T-helper 22 cell (primary cell): ENCODE measurements at places on chromosomes 7 and 10.

GRCh38 chr7:16688249-16688648 is 42.3 kb downstream of the BZW2 start:
- no peak for DNase-seq

DNA sequence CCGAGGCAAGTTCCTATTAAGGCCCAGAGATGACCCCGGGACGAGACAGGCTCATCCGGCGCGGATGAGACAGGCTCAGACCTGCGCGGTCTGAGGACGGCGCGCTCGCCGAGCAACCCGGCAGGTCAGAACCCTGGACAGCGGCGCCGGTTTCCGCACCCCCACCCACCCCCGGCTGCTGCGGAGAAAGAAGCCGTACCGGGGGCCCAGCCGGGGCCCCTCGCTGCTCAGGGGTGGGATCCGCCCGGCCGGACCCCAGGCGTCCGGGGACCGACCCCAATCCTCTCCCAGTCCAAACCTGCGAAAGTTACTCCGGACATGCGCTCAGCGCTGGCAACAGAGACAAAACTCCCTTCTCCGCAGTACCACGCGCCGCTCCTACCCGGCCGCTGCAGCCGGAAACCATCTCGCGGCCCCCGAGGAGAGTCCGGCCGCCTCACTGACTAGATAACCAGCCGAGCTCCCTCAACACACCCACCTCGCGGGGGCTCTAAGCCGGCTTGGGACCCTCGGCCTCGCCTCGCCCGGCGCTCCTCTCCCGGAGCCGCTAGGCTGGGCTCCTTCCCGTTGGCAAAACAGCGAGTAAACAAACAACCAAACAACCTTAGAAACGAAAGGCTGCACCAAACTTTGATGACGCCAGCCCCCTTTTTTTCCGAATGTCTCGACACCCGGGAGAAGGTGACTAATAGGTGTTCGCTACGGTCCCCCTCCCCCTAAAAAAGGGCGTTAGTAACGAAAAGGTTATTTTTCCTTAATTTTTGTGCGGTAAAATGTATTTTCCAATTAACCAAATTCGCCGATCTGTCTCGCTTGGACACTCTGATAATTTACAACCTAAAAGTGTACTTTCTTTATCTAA is 2.3 kb upstream of the DRGX start:
- no peak for DNase-seq

DNA sequence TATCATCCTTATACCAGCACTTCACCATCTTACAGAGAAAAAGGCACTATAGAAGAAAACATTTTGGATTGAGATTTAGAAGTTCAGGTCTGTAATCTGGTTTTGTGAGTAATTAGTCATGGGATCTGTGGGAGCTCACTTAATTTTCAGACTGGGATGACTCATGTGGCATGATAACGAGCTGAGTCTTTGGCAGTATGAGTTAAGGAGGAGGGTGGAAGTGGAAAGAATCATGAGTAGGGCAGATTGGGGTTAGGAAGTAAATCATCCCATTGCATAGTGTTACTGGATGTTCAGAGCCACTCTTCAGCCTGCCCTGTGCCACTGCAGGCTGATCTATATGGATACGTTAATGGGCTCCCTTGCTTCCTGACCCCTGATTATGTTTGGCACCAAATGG is 64.9 kb downstream of the ZNF92 start:
- DNase-seq, result no peak

DNA sequence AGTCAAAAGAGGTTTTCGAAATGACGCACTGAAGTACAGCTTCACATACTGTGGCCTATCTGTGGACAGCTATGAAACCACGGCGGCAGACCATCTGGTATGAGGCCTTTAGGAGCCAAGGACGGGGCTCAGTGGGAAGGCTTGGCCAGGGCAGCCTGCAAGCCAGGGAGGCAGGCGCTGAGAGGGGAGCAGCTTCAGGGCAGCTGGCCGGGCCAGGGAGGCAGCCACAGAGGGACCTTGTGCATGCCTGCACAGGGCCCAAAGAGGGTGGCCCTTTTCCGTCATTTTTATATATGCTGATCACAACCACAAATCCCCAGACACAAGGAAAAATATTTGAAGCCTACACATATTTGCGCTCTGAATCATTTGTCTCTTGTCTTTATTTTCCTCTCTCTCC is 13.5 kb downstream of the CALD1 start:
- no peak for DNase-seq

- DNase-seq, result no peak
Measured at GRCh38 chr10:92735938-92736337, 46.2 kb downstream of the HHEX start.

DNA sequence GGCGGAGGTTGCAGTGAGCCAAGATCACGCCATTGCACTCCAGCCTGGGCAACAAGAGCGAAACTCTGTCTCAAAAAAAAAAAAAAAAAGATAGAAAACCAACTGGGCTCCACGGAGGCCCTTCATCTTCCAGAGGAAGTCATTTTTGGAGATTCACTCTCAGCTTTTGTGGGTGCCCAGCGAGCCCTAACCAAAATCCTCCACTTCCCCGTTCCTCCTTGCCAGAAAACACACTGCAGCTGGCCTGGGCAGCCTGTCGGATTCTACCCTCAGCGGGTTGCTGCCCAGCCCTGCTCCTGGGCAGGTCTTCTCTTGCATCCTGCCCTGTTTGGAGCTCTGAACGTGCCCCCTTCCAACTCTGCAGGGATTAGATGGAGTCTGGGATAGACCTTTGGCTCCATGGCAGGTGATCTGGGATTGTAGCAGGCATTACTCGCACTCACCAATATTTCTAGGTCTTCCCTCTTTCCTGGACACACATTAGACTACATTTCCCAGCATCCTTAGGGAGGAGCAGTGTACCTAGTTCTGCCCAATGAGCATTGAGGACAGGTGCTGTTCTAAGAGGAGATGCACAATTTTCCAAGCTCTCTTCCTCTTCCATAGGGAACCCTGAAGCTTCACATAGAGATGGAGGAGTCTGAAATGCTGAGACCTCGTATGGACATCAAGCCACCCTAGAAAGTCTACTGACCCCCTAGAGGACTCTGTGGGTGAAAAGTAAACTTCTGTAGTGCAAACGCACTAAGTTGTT is 4.6 kb downstream of the GRID2IP start:
- no peak for DNase-seq

- no peak for DNase-seq
Measured at GRCh38 chr10:13308096-13308495, 8.2 kb upstream of the PHYH start.

DNA sequence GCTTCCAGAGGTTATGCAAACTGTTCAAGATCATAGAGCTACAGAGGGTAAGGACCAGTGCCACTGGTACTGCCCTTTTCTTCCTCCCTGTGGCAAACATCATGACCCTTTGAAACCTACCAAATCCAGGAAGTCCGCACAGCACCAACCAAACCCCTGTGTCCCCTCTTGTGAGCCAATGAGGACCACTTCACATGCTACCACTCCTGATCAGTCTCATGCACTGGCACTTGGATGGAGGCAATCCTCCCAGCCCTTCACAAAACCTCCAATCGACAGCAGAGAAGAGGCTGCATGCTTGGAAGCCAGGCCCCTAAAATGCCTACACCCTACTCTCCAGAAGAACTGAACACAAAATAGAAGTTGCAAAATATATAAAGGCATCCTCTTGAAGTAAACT is 248.0 kb downstream of the TNS3 start:
- no peak for DNase-seq

- no peak for DNase-seq
Measured at GRCh38 chr7:44981035-44981706, 2.4 kb upstream of the MYO1G start.

DNA sequence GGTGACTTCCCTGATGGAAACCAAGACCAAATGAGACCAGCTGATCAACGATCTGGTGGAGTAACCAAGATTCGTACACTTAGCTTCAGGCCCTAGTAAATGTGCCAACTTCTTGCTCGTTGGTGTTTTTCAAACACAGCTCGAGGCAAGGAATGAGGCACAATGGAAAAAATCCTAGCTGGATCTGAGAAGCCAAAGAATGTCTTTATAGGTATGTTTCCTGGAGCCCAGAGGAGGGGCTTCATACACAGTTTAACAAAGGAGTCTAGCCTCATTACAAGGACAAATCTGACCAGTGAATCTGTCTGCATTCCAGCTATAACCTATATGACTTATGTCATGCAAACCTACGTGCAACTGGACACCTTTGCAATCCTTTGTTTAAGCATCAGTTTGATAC is 3.7 kb downstream of the COL17A1 start:
- DNase-seq, result no peak

- DNase-seq, result no peak
Measured at GRCh38 chr7:133315332-133316040, 62.6 kb downstream of the EXOC4 start.

DNA sequence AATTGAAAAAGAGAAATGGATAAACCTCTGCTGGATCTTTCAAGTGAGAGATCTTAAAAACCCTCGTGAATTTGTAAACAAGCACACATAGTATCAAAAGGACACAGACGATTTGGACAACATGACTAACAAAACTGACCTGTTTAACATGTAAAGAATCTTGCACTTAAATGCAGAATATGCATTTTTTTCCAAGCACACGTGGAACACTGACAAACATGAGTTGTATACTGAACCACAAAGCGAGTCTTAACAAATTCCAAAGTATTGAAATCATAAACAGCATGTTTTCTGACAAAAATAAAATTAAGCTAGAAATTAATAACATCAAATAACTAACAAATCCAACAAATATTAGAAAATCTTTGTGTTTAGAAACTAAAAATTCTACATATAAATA is 65.0 kb upstream of the ZNF746 start:
- DNase-seq, result no peak

- no peak for DNase-seq
Measured at GRCh38 chr10:79055892-79056291, 12.9 kb upstream of the ZMIZ1 start.

GRCh38 chr7:98168181-98168903 is 42.9 kb upstream of the BHLHA15 start:
- peak; percentile 40 for DNase-seq

GRCh38 chr7:27871866-27872265 is 131.9 kb downstream of the TAX1BP1 start:
- no peak for DNase-seq

GRCh38 chr7:47453093-47454061 is 128.5 kb downstream of the TNS3 start:
- no peak for DNase-seq

GRCh38 chr10:132774902-132775863 is 10.8 kb downstream of the NKX6-2 start:
- no peak for DNase-seq

- no peak for DNase-seq
Measured at GRCh38 chr7:142896151-142896550, 10.6 kb upstream of the TRPV6 start.

- DNase-seq, result no peak
Measured at GRCh38 chr10:125659071-125659470, 23.9 kb downstream of the TEX36 start.

- no peak for DNase-seq
Measured at GRCh38 chr7:47965456-47965855, 14.0 kb downstream of the HUS1 start.

GRCh38 chr10:109103278-109103677 is 820.0 kb downstream of the XPNPEP1 start:
- no peak for DNase-seq

GRCh38 chr10:112052166-112052565 is 131.4 kb downstream of the GPAM start:
- no peak for DNase-seq

DNA sequence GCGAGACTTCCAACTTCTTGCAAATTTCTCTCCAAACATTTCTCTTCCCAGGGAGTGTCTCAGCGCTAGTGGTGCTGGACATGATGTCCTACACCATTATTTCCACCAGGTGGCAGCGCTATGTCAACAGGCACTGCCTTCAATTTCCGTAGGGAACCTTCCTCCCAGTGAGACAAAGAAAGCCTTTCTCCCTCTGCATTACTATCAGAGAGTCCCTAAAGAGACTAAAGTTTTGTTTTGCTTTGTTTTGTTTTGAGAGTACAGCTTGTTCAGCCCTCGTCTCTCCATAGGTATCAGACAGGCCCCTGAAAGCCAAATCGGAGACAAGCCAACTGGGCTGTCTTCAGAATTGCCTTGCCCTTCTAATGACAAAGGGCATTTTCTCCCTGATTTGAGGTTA is 44.2 kb upstream of the GGCT start:
- DNase-seq, result no peak
